Stimulated activated CD4-positive, alpha-beta T cell treated with anti-CD3 and anti-CD28 coated beads, Interleukin-15, amount 100 ng/mL, for 1 hour (primary cell): ENCODE measurements at places on chromosomes 4 and X.

GRCh38 chr4:165328101-165328425 lies 594 bp downstream of the MSMO1 start:
- DNase-seq, result no peak

GRCh38 chr4:138938366-138938690 lies 77.3 kb upstream of the NOCT start:
- DNase-seq, result no peak

DNA sequence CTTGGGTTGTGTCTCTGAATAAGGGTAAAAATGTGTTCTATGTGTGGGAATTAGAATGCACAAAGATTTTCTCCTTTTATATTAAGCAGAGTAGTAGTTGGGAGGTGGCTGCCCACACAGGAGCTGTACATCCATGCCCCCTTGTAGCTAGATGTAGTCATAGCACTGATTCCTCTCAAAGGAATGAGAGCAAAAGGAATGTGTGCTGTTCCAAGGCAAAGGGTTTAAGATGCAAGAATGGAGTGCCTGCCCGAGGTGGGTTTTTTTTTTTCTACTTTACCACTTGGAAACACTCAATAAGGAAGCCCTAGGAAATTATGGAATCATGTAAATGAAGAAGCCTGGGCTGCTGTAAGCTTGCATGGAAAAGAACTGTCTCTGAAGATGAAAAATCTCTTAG lies 2183.2 kb upstream of the AGA start:
- DNase-seq, result no peak

- DNase-seq, result no peak
Measured at GRCh38 chr4:166989886-166990285, 244.4 kb downstream of the SPOCK3 start.

DNA sequence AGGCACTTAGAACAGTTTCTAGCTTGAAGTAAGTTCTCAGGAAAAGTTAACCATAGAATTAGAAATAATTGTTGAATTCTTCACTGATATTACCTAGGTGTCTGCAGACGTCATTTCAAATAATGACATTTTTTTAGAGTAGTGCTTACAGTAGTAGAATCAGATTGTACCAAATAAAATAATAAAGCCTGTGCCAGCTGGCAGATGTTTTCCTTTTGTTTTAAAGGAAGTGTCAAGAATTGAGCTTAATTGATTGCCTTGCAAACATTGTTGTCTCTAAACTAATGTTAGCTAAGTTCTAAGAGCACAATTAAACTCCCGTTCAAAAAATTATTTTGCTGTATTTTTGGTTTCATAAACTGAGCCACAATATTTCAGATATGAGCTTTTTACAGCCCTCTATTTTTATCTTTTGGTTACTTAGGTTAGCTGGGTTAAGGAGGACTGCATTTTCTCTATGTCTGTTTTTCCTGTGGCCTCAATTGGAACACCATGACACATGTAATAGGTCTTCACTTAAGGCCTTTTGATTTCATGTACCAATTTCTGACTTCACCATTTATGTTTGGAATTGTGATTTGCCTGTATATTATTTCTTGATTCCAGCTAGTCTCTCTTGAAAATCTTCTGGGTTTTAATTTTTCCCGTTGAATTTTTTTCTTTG lies 64.2 kb downstream of the DCUN1D4 start:
- no peak for DNase-seq

- no peak for DNase-seq
Measured at GRCh38 chr4:79078339-79078738, 139.1 kb upstream of the PAQR3 start.

DNA sequence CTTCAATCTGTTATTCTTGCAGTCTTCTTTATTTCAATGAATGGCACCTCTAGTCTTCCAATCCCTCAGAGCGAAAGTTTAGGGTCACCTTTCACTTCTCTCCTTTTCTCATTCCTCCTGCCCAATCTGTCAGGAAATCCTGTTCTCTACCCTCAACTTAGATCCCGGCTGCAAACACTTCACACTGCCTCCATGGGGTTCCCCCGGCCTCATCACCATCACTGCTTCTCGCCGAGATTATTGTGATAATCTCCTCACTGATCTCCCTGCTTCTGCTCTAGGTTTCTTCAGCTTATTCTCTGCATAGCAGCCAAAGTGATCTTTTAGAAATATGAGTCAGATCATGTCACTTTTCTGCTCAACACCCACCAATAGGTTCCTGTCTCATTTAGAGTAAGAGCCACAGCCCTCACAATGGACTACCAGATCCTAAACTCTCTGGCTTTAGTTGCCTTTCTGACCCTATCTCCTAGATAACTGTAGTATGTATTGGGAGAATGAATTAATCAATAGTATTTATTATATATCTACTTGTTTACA lies 43.6 kb upstream of the TBC1D9 start:
- DNase-seq, result no peak

DNA sequence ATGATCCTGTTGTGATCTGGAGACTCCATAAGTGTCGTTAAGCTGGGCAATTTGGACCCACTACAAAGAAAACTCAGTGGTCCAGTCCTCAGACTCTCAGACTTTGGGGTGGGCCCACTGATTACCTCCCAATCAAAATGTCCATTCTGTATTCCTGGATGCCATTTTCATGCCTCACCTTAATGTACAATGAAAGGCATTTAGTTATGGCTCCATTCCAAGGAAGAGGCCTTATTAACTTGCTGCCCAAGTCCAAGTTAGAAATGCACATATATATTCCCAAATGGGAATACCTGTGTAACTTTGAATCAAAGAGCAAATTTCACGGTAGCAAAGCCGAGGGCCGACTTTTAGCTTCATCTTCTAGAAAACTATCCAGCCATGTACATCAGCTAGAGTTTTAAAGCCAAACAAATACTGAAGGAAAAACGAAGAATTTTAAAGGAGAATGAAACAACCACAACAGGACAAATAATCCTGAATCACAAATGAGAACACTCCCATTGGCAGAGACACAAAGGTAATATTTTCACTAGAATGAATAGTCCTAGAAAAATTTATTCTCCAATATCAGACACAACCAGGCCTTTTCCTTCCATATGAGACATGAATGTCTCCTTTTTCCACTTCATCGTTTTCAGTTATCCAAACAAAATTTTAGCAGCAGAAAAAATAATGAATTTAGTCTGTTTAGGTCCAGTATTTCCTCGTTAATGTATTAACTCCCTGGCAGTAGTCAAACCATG lies 63.7 kb upstream of the HHIP start:
- no peak for DNase-seq

- DNase-seq, result no peak
Measured at GRCh38 chr4:5018603-5019002, 655 bp downstream of the CYTL1 start.

- no peak for DNase-seq
Measured at GRCh38 chrX:12390301-12390700, 252.0 kb downstream of the FRMPD4 start.

DNA sequence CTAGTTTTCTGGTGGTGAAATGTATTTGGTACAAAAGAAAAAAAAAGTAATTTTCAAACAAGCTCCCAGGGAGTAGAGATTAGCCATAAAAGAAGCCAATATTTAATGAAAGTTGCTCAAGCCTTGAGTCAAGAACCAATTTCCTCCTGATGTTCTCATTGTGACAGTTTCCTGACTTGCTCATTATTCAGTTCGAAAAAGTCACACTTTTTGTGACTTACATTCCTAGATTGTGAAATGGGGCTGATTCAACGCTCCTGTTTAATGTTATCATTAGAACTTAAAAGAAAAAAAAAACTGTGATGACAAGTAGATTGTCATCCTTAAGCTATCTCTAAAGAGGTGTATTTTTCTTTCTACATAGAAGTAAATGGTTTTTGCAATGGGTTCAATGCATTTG lies 122.6 kb upstream of the BMPR1B start:
- no peak for DNase-seq

- DNase-seq, result no peak
Measured at GRCh38 chrX:134406356-134407064, 53.5 kb upstream of the HPRT1 start.

GRCh38 chrX:49701323-49701722 lies 5.5 kb upstream of the PAGE1 start:
- no peak for DNase-seq

GRCh38 chr4:2852481-2852921 lies 8.9 kb downstream of the ADD1 start:
- no peak for DNase-seq

DNA sequence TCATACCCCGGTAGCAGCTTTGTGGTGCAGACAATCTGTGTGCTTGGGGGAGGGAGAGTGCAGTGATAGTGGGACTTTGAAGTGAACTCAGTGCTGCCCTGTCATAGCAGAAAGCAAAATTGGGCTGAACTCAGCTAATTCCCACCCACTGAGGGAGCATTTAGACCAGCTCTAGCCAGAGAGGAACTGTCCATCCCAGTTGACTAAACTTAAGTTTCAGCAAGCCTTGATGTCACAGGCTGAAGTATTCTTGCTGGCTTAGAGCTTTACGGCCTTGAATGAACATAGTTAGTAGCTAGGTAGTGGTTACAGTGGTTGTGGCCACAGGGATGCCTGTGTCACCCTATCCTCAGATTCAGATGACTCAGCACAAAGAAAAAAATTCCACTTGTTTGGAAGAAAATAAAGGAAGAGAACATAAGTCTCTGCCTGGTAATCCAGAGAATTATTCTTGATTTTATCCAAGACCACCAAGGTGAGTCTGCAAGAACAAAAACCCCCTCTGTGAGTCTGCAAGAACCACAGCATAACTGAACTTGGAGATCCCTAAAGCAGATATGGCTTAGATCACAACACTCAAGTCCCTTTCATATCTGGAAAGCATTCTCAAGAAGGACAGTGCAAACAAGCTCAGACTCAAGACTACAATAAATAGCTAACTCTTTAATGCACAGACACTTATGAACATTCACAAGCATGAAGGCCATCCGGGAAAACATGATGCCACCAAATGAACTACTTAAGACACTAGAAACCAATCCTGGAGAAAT lies 39.4 kb downstream of the ADH7 start:
- no peak for DNase-seq

DNA sequence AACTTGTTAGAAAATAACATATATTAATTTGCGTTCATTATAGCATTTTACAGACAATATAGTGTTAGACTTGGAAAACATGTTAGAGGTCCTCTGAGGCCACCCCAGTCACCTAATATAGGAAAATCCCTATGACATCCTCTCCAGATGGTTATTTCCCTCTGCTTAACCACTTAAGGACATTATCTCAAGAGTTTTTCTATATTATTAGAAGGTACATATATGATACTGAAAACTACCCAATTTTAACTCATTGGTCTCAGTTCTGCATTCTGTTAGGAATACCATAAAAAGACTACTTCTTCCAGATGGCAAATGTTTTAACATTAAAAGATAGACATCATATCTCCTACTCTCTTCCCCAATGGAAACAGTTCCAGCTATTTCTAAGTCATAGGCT lies 21.4 kb downstream of the PTPN13 start:
- no peak for DNase-seq

DNA sequence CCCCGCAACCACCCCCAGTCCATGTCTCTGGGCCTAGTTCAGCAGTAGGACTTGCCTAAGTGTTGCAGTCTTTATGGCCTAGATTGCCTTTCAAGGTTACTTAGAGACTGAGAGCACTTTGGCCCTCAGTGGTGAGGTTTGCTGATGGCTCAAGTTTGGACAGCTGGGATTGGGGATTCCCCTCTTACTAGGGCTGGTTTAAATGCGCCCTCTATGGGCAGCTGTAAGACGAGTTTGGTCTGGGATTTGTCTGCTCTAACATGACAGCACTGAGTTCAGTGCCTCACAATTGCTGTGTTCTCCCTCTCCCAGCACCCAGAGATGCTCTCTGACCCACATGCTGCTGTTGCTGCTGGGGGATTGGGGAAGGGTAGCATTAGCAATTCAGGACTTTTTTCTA lies 23.1 kb downstream of the DACH2 start:
- DNase-seq, result no peak

DNA sequence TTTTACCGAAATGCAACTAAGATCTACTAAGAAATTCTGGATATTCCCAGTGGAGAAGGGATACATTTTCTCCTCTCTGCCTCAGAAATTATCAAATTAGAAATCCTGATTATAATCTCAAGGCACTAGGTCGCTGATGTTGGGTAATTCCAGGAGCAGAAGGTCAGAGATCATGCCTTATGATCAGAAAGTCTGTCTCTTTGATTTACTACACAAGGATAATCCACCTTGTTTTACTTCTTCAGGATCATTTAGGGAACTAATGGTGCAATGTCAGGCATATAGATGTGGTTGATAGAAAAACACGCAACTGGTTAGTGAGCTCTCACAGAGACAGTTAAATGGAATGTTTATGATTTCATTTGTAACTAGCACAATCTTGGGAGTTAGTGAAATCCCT lies 1069.7 kb downstream of the STIM2 start:
- no peak for DNase-seq

- DNase-seq, result no peak
Measured at GRCh38 chrX:41561045-41561444, 113.9 kb downstream of the NYX start.

- DNase-seq, result no peak
Measured at GRCh38 chr4:36914106-36914505, 330.4 kb upstream of the NWD2 start.

GRCh38 chrX:74579597-74580198 lies 34.7 kb downstream of the RLIM start:
- no peak for DNase-seq

DNA sequence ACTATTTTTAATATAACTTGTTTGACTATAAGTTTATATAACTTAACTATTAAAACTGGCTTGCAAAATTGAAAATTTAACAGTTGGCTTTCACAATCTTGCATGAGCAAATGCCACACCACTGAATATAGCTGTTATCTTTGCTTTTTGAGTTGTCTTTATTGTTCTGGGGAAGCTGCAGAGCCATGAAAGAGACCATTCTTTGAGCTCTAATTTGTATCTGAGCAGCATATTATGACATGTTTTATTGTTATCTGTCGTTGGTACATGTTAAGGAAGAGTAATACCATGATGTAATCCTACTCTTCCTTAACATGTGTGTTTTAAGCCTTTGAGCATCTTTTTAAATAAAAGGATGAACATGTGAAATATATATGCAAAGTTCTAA lies 97.1 kb upstream of the ANK2 start:
- no peak for DNase-seq

- no peak for DNase-seq
Measured at GRCh38 chr4:166481739-166482138, 608.7 kb downstream of the TLL1 start.

DNA sequence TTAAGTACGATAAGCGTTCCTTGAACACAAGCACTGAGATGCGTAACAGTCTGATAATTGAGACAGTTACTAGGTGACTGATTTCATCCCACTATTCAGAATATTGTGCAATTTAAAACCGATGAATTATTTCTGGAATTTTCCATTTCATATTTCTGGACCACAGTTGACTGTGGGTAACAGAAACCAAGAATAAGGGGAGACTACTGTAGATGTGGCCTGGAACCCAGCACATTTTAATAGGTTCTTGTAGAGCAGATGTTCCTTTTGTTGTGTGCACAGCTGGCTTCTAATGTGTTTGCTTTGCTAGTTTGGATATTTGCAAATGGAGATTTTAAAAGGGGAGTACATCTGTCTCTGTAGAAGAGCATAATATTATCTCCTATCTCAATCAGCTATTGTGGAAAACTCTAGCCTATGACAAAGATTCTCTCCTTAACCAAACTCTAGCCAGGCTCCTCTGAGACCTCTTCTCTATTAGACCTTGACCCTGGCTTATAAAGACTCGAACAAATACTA lies 16.4 kb downstream of the NAAA start:
- DNase-seq, result no peak

- DNase-seq, result no peak
Measured at GRCh38 chr4:138341739-138342415, 99.7 kb upstream of the SLC7A11 start.

- no peak for DNase-seq
Measured at GRCh38 chr4:65868096-65868824, 198.0 kb upstream of the EPHA5 start.

GRCh38 chr4:173270312-173271027 lies 63.7 kb downstream of the HMGB2 start:
- DNase-seq, result no peak

GRCh38 chr4:150033901-150034300 lies 44.3 kb upstream of the DCLK2 start:
- DNase-seq, result no peak
